ENCODE measurements at places on chromosomes 7 and 10. TPM values are rescaled to one million over a fixed set of nuclear protein-coding genes. Genes with fewer than 3 reads are reported as not detected.

The CFAP46 gene
- 0.75 TPM for polyA plus RNA-seq

The CUBN gene
- polyA plus RNA-seq, result 73.9 TPM

The TFPI2 gene
- 15.5 TPM for polyA plus RNA-seq

The ENTPD7 gene
- polyA plus RNA-seq, result 56.2 TPM

The FBXL13 gene
- 0.70 TPM for polyA plus RNA-seq

The FAM25C gene
- not detected for polyA plus RNA-seq

The SPACDR gene
- polyA plus RNA-seq, result 1.4 TPM

The CPXM2 gene
- polyA plus RNA-seq, result 63.9 TPM

The KCNH2 gene
- polyA plus RNA-seq, result 8.1 TPM

The CPED1 gene
- 12.1 TPM for polyA plus RNA-seq

The SPDYE5 gene
- 2.0 TPM for polyA plus RNA-seq

The MUC12 gene
- polyA plus RNA-seq, result 3.3 TPM

The SPDYE8 gene
- 0.27 TPM for polyA plus RNA-seq

The UNCX gene
- polyA plus RNA-seq, result not detected

The OR2A14 gene
- polyA plus RNA-seq, result 0.07 TPM

The NUTM2E gene
- 0.09 TPM for polyA plus RNA-seq

The PNLIPRP3 gene
- polyA plus RNA-seq, result not detected

The TPST1 gene
- polyA plus RNA-seq, result 10.8 TPM

The MKI67 gene
- 26.5 TPM for polyA plus RNA-seq

The AKR1C8 gene
- 0.13 TPM for polyA plus RNA-seq

The EXOC4 gene
- polyA plus RNA-seq, result 45.4 TPM

The ELN gene
- 54.4 TPM for polyA plus RNA-seq

The MMD2 gene
- polyA plus RNA-seq, result 0.24 TPM

The HOXA4 gene
- polyA plus RNA-seq, result 19.7 TPM

The CAV2 gene
- polyA plus RNA-seq, result 50.1 TPM

The ASAH2 gene
- 64.5 TPM for polyA plus RNA-seq

The PTER gene
- 11.5 TPM for polyA plus RNA-seq

The FOXI2 gene
- polyA plus RNA-seq, result not detected

The GFRA1 gene
- polyA plus RNA-seq, result 17.4 TPM

The PON3 gene
- 10.6 TPM for polyA plus RNA-seq

The AKR1C4 gene
- polyA plus RNA-seq, result 0.39 TPM

The MOGAT3 gene
- polyA plus RNA-seq, result 72.1 TPM

The AS3MT gene
- polyA plus RNA-seq, result 15.5 TPM

The CCL24 gene
- polyA plus RNA-seq, result 32.1 TPM

The CPN1 gene
- polyA plus RNA-seq, result 0.06 TPM

The SLC13A4 gene
- polyA plus RNA-seq, result 1.1 TPM

The GPNMB gene
- 6.0 TPM for polyA plus RNA-seq

The TMEM176A gene
- 300 TPM for polyA plus RNA-seq
